Tibial artery (tissue), 4 donors: ENCODE measurements at places on chromosomes 5 and 9.

- no peaks in the 10 kb centered on the region for H3K27me3 ChIP-seq
- no peaks in the 10 kb centered on the region for H3K4me1 ChIP-seq
- H3K36me3 ChIP-seq: no peaks in the 10 kb centered on the region
Observed at GRCh38 chr5:178677429-178677828, 50.6 kb upstream of the CLK4 start.

- H3K27me3 ChIP-seq: no peaks in the 10 kb centered on the region
- H3K27ac ChIP-seq: no peak overlapping the region
- H3K4me3 ChIP-seq: no peak overlapping the region
Observed at GRCh38 chr9:109454601-109455155, 43.4 kb downstream of the PTPN3 start.

- H3K4me1 ChIP-seq: no peaks in the 10 kb centered on the region
- DNase-seq: no peak
- no peak overlapping the region for H3K4me3 ChIP-seq
- no peaks in the 10 kb centered on the region for H3K36me3 ChIP-seq
Observed at GRCh38 chr5:124301850-124302249, 444.6 kb downstream of the ZNF608 start.

DNA sequence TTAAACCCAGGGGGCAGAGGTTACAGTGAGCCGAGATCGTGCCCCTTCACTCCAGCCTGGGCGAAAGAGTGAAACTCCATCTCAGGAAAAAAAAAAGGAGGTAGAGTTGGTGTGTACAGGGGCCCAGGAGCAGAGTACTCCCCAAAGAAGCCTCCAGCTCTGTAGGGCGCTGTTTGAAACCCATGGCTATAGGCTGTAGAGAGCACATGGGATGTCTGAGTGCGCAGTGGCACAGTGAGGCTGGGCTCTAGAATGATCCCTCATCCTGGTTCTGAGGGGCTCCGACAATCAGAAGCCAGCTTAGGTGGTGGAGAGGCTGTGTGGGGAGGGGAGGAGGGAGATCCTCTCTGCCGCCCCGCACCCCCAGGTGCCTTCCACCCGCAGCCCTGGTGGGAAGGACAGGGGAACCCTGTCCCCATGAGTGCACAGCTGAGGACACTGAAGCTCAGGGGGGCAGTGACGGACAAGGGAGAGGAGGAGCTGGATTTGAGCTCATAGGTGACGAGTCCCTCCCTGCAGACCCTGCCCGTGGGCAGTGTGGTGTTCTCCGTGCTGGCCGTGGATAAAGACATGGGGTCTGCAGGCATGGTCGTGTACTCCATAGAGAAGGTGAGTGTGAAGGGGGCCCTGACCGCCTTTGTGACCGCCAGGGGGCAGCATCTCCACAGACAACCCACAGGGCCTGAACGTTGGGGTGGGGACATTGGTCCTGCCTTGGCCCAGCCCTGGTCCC is 24.6 kb downstream of the CDHR2 start:
- H3K4me3 ChIP-seq: no peak overlapping the region
- H3K27me3 ChIP-seq: no peaks in the 10 kb centered on the region
- no peaks in the 10 kb centered on the region for H3K36me3 ChIP-seq
- no peaks in the 10 kb centered on the region for H3K4me1 ChIP-seq

- DNase-seq: no peak
- H3K4me1 ChIP-seq: peaks cover 8% of the 10 kb centered on the region
- H3K4me3 ChIP-seq: no peak overlapping the region
- H3K36me3 ChIP-seq: no peaks in the 10 kb centered on the region
- no peak overlapping the region for H3K27ac ChIP-seq
- H3K27me3 ChIP-seq: no peaks in the 10 kb centered on the region
Observed at GRCh38 chr5:66718374-66719002, 122.3 kb downstream of the MAST4 start.

- no peak for DNase-seq
- peaks cover 5% of the 10 kb centered on the region for H3K36me3 ChIP-seq
- H3K4me1 ChIP-seq: no peaks in the 10 kb centered on the region
- H3K4me3 ChIP-seq: no peak overlapping the region
- H3K27me3 ChIP-seq: no peaks in the 10 kb centered on the region
- H3K27ac ChIP-seq: no peak overlapping the region
Observed at GRCh38 chr5:127970854-127971425, 112.6 kb upstream of the SLC12A2 start.

DNA sequence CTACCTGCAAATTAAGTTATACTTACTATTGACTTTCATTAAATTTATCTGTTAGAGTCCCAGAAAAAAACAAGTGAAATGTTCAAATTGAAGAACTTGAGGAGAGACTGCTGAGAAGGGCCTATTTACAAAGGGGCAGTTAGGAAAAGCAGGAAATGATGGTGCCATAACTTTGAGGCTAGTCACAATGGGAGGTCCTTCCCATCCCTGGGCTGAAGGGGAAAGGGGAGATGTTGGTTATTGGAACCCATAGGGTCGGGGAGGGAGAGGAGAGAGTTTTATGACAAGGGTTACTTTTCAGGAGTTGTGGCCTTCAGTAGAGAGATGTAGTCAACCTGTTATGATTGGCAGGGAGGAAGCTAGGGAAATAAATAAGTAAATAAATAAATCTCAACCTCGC is 169.1 kb downstream of the DMRT2 start:
- H3K36me3 ChIP-seq: no peaks in the 10 kb centered on the region
- no peak for DNase-seq
- H3K4me3 ChIP-seq: no peak overlapping the region
- no peaks in the 10 kb centered on the region for H3K27me3 ChIP-seq
- H3K4me1 ChIP-seq: no peaks in the 10 kb centered on the region

DNA sequence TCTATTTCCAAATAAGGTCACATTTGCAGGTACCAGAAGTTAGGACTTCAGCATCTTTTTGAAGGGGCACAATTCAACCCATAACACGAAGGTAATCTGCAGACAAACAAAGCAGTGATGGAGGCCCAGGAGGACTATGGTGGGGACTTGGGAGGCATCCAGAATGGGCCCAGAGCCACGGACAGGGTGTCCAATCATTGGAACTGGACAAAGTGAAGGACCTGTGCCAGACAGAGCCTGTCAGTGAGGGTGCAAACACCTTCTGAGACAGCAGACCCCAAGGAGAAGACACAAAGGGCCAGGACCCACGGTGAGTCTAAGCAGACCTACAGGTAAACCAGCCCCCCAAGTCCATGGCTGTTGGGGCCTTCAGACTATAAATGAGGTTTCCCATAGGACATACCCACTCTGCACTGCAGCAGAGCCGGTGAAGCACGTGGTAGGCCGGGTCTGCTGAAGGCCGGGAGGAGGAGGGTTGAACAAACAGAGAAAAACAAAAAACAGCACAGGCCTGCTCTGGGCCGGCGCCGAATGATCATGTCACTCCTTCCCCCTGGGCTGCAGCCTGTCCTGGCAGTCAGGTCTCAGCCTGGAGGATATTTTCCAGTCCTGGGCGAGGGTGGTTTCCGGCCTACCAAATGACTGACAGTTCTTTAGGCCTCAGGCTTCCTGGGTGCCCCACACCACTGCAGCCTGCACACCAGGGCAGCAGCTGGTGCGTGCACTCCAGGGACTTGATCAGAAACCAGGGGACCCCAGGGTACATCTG is 84.4 kb downstream of the COL23A1 start:
- no peaks in the 10 kb centered on the region for H3K36me3 ChIP-seq
- no peak for DNase-seq

DNA sequence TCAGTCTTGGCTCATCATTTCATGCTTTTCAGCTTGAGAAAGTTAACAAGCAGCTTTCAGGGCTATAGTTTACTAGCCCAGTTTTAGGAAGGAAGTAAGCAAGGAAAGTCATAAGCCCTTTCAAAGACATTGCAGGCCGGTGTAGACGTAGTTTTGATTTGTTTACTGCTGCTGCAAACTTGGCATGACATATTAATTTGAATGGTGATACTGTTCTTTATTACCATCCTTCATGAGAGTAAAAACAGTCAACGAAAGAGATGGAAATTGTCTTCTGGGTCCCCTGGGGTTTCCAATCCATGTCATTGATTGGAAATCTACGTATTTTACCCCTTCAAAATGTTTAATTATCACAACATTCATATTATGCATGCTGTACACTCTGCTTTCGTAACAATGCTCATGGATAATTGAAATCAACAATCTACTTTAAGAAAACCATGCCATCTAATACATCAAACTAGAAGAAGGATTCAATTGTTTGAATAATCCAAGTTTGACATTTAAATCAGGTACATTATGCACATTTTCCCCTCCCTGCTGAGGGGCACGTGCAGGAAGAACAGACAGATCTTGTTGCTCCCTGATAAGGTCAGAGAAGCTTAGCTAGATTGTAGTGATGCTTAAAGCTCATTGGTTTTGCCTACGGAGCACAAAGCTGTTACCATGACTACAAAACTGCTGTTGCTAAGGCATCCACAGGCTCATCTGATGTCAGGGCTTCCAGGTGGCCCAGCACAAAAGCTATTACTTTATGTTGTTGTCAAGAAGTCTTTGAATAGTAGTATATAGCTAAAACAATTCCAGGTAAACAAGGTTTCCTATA is 139.9 kb upstream of the PRLR start:
- no peak overlapping the region for H3K27ac ChIP-seq
- no peaks in the 10 kb centered on the region for H3K4me1 ChIP-seq
- H3K4me3 ChIP-seq: no peak overlapping the region
- DNase-seq: no peak

DNA sequence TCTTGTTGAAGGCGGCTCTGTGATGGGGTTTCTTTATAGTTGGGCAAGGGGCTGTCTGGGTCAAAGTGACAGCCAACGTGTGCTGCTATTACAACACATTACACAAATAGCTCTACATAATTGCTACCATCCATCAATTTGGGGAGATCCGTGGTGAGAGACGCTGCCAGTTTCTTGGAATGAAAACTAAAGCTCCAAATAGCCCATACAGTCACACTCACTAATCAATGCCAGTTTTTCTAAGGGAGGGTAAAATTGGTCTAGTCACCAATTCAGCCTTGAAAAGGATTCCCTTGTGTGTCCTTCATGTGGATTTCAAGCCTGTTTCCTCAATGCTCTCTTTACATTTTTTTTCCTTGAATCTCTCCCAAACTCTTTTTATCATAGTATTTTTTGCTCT is 343.3 kb upstream of the KLF4 start:
- no peaks in the 10 kb centered on the region for H3K4me1 ChIP-seq
- H3K4me3 ChIP-seq: no peak overlapping the region
- H3K27ac ChIP-seq: no peak overlapping the region
- H3K36me3 ChIP-seq: no peaks in the 10 kb centered on the region
- no peak for DNase-seq
- no peaks in the 10 kb centered on the region for H3K27me3 ChIP-seq
